Skin of body (tissue), 3 donors: ENCODE measurements at places on chromosomes 1 and 21. TPM values are rescaled to one million over a fixed set of nuclear protein-coding genes. Genes with fewer than 3 reads are reported as not detected.

Gene MSH4
- 0.39 TPM for total RNA-seq

Gene ACTN2
- total RNA-seq = 111 TPM

Gene GNG4
- 1.6 TPM for total RNA-seq

Gene CLDN17
- 1.1 TPM for total RNA-seq

Gene CD48
- total RNA-seq = 8.2 TPM

Gene MMP23B
- total RNA-seq = 30.7 TPM

Gene RUNX3
- total RNA-seq = 1.9 TPM

DNA sequence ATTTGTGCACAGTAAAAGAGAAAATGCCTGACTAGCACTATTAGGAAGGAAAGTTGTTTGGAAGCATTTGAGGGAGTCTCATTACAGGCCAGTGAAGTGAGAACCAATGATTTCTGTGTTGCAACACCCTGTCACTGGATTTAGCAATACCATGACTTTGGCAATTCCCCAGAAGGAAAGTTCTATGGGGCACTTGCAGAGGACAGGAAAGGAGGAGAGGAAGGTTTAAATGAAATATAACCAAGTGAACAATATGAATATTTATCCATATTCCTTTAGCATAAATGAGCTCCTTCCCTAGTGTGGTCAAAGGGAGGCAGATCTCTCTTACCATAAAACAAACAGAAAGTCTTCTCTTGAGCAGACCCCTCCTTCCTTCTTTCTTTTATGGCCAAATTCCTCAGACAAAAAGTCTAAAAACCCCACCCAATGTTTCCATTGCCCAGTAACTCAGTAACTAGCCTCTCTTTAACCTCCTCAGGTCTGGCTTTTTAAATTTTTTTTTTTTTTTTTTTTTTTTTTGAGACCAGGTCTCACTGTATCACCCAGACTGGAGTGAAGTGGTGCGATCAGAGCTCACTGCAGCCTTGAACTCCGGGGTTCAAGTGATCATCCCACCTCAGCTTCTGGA lies 5.5 kb downstream of the TLR5 start:
- peak; percentile 75 for DNase-seq

DNA sequence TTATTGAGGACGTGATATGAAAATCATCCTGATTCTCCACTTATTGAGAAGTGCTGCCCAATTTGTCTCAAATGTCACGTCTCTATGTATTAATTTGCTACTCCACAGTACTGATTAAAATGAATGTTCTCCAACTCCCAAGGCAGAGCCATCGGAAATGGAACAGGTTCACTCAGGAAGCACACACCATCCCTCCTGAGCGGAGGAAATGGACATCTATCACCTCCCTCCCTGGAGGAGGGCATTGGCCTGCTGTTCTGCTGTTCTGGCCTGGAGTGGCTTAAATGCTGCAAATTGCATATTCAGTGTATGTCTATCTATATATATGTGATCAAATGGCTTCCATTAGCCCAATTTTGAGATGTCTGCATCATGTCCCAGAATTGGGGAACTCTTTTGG lies 140.5 kb downstream of the CSMD2 start:
- no peak for DNase-seq

DNA sequence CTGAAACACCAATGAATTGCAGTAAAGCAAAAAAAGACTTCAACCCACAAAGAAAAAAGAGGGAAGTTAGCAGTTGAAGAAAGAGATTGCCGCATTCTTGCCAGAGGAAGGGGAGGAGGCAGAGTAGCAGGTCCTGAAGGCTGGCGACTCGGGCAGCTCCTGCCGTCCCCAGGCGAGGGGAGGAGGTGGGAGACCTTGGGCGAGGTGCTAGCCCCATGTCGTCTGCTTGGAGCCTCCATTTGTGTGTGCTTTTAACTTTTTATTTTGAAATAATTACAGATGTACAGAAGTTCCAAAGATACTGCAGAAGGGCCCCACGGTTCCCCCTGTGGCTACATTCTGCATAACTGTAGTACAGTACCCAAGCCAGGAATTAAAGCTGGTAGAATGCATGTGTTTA lies 6.7 kb downstream of the TRPM2 start:
- no peak for DNase-seq

DNA sequence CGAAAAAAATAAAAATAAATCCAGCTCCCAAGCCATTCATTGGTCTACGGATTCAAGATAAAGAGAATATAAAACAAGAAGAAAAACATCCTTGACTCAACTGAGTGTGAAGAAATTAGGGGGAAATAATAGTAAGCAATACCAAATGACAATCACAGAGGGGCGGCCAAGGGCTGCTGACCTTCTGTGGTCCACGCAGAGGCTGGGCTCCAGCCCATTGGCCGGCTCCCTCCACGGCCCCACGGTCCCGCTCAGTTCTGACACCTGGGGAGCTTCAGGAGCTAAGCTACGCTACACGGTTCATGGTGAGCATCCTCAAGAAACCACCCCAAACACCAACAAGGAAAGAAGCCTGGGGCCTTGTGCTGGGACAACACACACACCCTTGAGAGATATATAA lies 400 bp upstream of the KRTAP10-12 start:
- no peak for DNase-seq

GRCh38 chr1:164630626-164631396 lies 71.8 kb downstream of the PBX1 start:
- no peak for DNase-seq

GRCh38 chr21:14318578-14318977 lies 64.4 kb downstream of the HSPA13 start:
- DNase-seq = no peak

GRCh38 chr1:86687595-86687994 lies 16.8 kb upstream of the SH3GLB1 start:
- DNase-seq = peak; percentile 1

DNA sequence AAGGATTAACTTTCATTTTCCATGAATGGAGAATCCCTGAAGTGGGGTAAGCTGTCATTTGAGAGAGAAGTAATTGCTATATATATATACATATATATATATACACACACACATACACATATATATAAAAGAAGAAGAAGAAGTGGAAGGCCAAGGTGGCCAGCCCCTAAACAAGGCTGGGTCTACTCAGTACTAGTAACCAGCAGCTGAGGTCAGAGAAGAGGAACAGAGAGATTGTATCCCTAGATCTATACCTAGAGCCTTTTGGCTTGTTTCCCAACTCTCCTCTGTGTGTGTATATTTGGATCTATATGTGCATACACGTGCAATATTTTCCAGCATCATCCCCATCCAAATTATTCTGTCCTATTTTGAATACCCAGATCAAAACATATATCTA lies 5.2 kb downstream of the TNFSF4 start:
- no peak for DNase-seq

GRCh38 chr1:201795066-201795465 lies 33.9 kb upstream of the IPO9 start:
- no peak for DNase-seq

DNA sequence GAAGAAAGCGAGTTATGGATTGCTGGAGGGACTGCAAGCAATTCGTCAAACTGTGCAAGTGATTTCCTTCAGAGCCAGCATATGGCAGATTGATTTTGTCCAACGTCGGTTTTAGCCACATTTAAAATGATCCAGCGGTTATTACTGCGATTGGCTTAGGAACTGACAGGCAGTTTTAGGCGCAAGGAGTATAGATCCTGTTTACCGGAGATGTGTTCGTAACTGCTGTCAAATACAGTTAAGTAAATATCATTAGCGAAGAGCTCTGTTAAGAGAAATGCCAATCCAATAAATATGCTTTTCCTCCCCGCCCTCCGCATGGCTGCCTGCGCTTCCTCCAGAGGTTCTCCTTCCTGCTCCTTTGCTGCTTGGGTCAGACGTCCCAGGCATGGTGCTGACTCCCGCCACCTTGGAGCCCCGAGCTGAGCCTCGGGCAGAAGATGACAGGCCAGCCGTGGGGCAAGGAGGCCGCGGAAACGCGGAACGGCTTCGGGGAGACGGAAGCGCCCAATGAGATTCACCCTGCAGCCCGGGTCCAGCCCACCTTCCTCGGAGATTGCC lies 9.4 kb upstream of the BARHL2 start:
- DNase-seq = no peak

- peak; percentile 91 for DNase-seq
Measured at GRCh38 chr1:47578721-47579419, 141.0 kb downstream of the FOXD2 start.

- DNase-seq = no peak
Measured at GRCh38 chr1:192749349-192749748, 59.5 kb upstream of the RGS2 start.

DNA sequence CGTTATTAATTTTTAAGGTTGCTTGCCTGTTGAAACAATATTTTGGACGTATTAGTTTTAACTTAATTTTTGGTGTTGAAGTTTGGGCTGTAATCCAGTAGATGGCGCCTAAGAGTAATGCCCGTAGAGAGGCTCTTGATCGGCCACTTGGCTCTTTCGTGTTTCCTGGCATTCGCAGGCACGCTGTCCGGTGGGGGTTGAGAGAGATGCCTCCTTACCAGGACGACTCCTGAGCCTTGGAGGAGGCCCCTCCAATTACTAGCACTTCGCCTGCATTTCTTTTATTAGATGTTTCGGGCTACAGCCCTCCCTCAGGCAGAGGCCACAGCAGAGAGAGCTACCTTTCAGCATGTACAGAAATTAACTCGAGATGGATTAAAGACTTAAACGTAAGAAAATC lies 12.0 kb downstream of the OR2M4 start:
- no peak for DNase-seq

DNA sequence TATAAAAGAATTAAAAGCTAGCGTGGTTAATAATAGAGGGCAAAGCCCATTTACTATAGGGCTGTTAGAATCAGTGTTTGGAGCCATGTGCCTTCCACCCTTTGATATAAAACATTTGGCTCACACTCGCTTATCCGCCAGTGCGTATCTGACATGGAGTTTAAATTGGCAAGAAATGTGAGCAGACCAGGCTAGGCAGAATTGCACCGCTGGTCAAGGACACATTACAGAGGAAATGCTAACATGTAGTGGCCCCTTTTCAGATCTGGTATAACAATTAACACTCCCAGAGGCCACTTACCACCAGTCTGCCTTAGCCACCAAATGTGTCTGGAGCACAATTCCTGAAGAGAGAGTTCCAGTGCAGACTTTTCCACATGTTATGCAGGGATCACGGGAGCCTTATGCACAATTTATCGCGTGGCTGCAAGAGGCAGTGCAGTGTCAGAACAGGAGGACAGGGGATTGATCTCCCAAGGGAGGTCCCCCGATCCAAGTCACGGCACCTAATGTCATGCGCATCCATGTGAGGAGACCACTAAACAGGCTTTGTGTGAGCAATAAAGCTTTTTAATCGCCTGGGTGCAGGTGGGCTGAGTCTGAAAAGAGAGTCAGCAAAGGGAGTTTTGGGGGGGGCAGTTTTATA lies 14.0 kb downstream of the GSTM3 start:
- DNase-seq = no peak

DNA sequence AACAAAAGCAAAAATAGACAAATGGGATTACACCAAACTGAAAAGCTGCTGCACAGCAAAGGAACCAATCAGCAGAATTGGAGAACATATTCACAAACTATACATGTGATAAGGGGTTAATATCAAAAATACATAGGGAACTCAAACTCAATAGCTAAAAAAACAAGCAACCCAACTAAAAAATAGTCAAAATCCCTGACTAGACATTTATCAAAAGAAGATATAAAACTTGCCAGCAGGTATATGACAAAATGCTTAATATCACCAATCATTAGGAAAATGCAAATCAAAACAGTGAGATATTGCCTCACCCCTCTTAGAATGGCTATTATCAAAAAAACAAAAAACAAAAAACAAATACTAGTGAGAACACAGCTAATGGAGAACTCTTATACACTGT lies 140.3 kb downstream of the LRRIQ3 start:
- DNase-seq = no peak

DNA sequence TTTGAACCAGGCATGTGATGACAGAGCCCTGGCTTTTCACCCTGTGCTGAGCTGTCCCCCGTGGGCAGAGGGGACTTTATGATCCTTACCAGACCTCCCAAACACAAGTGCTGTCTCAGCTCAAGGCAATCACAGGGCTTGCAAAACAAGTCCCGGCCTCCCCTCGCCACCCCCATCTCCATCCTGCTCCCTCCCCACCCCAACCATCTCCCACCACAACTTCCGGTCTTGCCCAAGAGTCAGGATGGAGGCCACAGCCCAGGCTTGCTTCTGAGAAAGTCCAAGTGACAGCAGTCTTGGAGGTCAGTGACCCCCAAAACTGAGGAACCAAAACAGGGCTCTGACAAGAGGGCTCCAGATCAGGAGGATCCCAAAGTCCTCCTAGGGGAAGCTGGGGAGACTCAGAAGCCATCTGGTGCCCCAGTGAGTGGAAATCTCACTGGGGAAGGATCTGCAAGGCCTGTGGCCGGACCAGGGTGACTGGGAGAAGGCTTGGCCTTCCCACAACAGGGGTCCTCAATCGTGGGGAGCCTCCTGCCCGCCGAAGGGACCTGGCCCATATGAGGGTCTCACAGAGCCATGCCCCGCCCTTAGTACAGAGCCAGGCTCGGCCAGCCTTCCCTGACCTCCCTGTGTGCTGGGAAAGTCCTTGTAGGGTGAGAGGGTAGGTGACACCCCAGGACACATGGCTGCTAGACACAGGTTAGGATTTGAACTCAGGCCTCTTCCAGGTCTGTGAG lies 4.5 kb upstream of the SDC3 start:
- no peak for DNase-seq

DNA sequence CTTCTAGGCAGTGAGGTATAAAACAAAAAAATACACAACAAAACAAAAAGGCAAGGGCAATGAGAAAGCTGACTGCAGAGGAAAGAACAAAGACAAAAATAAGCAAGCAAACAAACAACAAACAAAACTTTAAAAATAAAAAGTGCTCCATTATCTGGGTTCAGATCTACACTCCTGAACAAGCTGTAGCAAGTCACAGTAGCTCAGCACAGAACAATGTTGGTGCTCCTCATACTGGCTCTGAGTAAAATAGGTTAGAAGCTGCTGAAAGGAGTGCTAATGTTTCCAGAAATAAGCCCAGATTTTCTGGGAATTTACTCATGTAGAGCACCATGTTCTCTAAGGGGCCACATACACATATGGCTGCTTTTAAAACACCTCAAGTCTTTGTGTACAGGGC lies 16.6 kb upstream of the DUSP10 start:
- DNase-seq = no peak

GRCh38 chr1:179081687-179082332 lies at the start of gene TOR3A:
TSS of gene TOR3A (plus strand) at chr1:179082070. CDS start at chr1:179082129, 59 bp downstream.
- DNase-seq = peak; percentile 76

DNA sequence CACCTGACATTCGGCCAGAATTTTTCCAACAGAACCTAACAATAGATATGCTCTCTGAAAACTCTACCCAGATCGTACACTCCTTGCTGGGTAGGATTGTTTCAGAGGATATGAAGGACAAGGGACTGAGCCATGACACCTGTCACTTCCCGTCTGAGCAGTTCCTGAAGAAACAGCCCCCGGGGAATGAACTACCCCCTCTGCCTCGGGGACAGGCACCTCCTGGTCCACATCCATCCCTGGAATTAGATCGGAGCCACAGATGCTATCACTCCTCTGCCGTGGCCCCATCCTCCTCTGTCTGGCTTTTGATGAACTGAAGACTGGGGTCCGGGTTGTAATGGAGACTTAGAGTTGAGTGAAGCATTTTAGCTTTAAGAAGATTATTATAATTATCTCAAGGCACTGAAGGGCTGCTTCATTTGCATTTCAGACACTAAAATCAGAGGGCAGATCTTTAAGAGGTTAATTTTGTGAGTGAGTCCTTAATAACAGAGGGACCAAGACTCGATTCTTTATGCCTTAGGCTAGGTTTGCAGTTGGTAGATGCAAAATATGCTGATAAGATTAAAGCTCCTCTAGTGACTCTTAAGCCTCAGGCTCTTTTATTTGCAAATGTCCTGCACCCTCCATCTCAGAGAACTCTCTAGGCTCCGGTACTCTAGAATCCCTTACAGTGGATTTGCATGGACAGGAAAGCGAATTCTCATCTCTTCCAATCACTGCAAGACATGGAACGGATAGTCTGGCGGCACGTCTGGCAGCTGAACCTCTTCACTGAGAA lies 333.8 kb downstream of the KIF26B start:
- no peak for DNase-seq

- peak; percentile 23 for DNase-seq
Measured at GRCh38 chr1:56291374-56291919, 287.9 kb downstream of the PLPP3 start.
